ENCODE measurements at places on chromosomes 3 and 15.

- DNase-seq: no peak
These were observed 34.6 kb downstream of the CD200R1L start for GRCh38 chr3:112811917-112812660.

GRCh38 chr3:46365041-46365440, 5.7 kb upstream of the CCR5 start:
- no peak for DNase-seq

- DNase-seq: no peak
These were observed 258.9 kb downstream of the ADAMTS17 start for GRCh38 chr15:100082761-100083402.

DNA sequence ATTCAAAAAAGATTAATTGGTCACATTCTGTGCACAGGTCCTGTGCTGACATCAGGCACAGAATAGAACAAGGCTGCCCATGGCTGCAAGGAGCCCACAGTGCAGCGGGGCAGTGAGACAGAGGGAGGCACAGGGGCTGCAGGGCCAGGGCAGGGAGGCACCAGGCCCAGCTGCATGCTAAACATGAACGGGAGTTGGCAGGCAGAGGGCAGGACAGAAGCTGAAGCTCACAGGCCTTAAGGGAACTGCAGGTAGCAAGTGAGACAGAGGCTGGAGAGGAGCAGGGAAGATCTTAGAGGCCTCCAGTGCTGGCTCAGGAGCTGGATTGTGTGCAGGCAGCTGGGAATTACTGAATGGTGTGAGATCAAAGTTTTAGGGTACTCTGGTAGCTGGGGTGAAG, 26.2 kb downstream of the IDH3A start:
- no peak for DNase-seq

- DNase-seq: no peak
These were observed 10.1 kb upstream of the SCAP start for GRCh38 chr3:47485812-47486211.

DNA sequence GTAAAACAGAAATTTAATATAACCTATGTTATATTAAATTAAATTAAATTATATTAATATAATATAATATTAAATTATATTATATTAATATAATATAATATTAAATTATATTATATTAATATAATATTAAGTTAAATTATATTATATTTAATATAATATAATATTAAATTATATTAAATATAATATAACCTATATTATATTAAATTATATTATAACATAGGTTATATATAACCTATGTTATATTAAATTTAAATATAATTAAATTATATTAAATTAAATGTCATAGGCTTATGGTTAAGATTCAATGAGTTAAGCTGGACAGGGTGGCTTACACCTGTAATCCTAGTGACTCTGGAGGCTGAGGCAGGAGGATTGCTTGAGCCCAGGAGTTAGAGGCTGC, 40.6 kb upstream of the CNOT10 start:
- no peak for DNase-seq

DNA sequence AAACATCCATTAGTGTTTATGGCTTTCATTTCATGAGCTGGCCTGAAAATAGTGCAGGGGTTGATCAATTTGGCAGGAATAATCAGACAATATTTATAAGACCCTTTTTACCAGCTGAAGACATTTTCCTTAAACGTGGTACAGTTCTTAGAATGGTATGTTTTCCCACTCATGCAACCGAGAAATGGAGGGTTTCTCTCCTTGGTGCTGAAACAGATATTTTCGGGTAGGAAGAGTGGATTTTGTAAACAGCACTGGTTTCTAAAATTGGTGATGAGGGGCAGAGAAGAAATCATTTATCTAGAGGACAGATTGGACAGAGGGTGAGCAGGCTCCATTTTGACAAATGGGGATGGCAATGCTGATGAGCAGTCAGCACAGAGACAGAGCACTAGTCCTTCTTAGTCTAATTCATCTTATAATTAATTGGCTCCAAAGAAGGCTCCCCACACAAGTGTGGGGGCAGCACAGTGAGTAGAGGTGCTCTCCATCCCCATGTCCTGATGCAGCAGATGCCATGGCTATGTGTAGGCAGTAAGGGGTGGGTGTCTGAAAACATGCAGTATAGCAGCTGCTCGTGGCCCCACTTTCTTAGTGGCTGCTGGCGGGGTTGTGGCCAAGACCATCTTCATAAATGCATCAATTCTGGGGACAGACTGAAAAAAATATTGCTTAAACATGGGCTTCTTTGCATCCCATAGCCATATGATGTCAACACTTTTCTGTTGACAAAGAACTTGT, 18.1 kb upstream of the SLC7A14 start:
- DNase-seq: no peak

- DNase-seq: no peak
These were observed 21.0 kb downstream of the AP3B2 start for GRCh38 chr15:82688691-82689090.

- DNase-seq: no peak
These were observed 220.8 kb downstream of the ZNF621 start for GRCh38 chr3:40745381-40746106.

DNA sequence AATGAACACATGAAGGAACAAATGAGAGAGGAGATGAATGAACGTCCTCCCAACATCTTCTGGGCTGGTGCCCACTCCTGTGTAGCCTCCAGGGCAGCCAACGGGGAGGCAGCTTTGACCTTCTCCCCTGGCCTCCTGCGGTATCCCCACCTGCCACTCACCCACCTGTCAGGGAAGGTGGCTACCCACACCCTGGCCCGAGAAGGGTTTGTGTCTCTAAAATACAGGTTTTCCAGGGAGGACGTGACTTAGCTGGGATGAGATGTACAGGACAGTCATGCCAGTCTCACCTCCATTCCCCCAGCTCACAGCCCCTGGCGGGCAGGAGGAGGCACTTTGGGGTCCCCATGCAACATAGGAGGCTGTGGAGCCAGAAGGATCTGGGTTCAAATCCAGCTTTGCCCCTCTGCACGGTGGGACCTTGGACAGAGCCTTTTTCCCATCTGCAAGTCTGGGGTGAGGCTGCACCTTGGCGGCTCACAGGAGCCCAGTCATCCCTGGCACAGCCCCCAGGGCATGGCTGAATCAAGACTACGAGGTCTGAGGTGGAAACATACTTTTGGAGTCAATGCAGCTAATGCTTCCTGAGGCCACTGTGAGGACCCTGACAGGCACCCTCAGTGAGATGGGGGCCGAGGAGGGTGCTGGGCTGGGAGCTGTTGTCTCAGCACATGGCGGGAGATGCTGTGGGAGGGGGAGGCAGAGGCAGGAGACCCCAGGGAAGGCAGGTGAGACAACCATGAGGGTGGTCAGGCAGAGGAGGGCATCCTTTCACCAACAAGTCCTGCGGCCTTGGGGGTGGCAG, 11.1 kb upstream of the PLXND1 start:
- no peak for DNase-seq

- no peak for DNase-seq
These were observed 6.6 kb downstream of the MAP2K5 start for GRCh38 chr15:67548862-67549651.

GRCh38 chr3:39752751-39753150, 56.7 kb upstream of the MYRIP start:
- DNase-seq: no peak

Data from activated T-cell treated with anti-CD3 and anti-CD28 coated beads for 48 hours (primary cell).